ENCODE measurements at places on chromosomes 2 and 18.

GRCh38 chr2:170139276-170139967, 38.5 kb upstream of the MYO3B start:
- DNase-seq, result no peak

DNA sequence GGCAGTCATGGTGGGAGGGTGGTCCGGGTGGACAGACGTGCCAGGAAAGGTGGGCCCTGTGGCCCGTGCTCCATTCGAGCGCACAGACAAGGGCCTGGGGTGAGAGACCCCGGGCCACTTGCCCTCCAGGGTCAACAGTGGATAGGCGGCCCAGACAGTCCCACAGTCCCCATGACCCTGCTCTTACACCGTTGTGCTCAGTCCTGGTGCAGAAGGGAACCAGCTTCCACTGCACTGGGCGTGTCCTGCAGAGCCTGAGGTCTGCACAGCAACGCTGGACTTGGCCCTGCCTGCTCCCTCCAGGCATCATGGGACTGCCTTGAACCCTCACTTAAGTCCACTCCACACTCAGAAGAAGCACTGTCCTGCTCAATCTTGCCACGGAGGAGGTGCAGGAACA, 52.0 kb downstream of the PXDN start:
- DNase-seq, result no peak

DNA sequence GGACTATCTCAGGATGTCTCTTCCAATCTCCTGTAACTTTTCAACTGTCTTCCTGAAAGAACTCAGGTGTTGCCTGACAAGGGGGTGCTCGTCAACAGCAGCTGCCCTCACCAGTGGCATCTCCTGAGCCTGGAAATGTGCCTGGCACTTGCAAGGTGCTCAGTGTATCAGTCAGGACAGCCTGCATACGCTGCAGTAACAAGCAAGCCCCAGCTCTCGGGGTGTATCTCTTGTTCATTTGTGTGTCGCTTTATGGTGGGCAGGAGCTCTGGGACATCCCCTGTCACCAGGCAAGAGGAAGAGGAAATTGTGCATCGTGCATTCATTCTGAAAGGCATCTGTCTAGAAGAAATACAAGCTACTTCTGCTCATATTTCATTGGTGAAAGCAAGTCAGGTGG, 263.1 kb downstream of the DCDC2C start:
- DNase-seq, result no peak

DNA sequence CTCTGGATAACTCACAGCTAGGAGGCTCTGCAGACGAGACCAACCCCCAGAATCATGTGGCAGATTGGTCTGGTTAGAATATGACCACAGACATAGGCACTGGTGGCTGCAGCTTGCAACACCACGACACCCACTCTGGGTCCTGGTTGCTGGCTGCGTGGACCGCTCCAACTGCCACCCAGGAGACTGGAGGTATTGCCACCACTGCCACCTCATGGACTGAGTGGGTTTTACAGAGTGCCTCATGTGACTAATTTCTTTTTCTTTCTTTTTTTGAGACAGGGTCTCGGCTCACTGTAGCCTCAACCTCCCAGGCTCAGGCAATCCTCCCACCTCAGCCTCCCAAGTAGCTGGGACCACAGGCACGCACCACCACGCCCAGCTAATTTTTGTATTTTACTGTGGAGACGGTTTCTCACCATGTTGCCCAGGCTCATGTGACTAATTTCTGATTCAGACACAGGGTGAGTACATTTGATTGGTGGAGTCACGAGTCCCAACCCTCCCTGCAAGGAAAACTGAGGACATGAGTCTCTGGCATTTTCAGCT, 29.9 kb upstream of the NT5DC4 start:
- no peak for DNase-seq

DNA sequence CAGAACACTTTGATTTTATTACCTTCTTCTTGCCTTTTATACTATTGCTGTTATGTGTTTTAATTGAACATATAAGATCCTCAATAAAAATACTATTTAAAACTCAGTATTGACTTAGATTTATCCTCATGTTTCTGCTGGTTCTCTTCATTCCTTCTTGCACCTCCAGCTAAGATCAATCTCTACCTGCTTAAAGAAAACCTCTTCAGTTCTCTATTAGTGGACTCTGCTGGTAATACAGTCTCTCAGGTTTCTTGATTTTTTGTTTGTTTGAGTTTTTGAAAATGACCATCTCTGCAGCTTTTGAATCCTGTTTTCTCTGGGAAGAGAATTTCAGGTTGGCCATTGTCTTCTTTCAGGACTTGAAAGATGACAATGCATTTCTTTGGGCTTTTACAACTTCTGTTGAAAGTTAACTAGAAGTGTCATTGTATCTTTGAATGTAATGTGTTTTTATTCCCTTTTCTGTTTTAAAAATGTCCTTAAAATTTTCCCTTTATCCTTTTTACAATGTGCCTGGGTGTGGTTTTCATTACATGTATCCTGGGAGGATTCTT, 29.8 kb upstream of the TMEM131 start:
- DNase-seq, result no peak

- DNase-seq, result peak; percentile 49
These were observed 470.1 kb downstream of the TMX3 start for GRCh38 chr18:68244786-68245185.

- no peak for DNase-seq
These were observed 230.8 kb upstream of the LINC00305 start for GRCh38 chr18:64379662-64380061.

DNA sequence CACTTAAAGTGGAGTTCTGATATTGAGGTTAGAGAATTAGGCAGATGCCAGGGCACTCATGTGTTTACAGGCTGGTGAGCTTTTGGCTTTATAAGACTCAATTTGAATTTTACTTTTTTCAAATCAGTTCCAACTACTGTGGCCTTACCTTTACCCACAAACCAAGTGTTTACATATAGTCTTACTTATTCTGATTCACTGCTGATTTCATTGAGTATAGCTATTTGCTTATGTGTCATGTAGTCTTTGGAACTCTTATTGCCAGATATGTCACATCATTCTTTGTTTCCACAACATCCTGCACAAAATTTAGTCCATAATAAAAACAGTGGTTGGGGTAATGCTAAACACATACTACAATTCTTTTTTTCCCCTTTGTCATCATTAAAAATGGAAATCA, 96.5 kb downstream of the XIRP2 start:
- no peak for DNase-seq

DNA sequence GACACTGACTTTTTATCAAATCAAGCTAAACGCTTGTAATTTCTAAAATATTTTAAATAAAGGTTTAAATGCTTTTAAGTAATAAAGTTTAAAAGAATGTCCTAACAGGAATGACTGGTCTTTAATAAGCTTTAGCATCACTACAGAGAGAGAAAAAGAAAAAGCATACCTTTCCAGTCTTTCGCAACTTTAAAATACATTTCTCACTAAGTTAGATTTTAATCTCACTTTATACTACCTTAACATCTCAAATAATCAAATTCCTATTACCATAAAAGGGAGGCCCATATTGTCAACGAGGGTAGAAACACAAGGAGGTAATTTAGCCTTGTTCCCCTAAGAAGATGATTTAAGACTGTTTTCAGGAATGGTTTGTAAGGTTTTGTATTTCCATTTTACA, 80.7 kb downstream of the STRN start:
- DNase-seq, result no peak

DNA sequence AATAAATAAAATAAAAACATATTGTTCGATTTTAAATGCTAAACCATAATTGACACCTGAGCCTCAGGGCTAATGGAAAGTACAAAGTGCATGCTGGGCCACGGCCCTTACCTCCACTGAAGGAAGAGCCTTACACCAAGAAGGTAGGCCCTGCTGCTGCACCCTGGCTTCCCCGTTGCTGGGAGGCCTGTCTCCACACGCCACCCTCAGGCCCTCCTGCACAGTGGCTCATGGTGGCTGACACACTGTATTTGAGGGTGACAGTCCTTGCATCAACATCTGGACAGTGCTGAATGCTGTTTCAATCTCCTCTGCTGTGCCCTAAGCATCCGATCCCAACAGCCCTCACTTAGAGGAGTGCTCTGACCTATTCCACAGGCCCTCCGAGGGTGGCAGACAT, 39.3 kb upstream of the EDAR start:
- no peak for DNase-seq

DNA sequence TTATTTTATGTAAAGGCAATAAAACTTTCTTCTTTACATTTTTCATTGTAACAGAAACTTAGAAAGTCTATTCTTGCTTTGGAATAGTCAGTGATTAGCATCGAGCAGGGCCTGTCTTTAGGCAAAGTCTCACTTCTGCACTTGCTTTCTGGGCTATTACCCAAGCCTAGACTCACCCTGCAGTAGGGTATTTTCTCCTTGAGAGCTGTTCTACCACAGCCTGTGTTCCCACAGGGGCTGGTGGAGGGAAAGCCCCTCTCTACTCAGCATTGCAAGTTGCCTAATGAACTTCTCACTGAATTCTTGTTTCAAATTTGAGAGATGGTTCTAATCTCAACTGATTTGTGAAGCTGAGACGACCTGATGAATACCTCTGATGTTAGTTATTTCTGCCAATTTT, 111.7 kb upstream of the KLHL14 start:
- DNase-seq, result no peak

- no peak for DNase-seq
These were observed 11.5 kb upstream of the DIPK1C start for GRCh38 chr18:74468547-74469061.

- DNase-seq, result peak; percentile 28
These were observed 1.9 kb downstream of the PTMA start for GRCh38 chr2:231709981-231710798.

- peak; percentile 38 for DNase-seq
These were observed 54.8 kb upstream of the CREB1 start for GRCh38 chr2:207474863-207475485.

- no peak for DNase-seq
These were observed 40.2 kb upstream of the ZNF521 start for GRCh38 chr18:25392192-25392591.

- DNase-seq, result no peak
These were observed 191.2 kb upstream of the BCL2L11 start for GRCh38 chr2:110929528-110929927.

GRCh38 chr2:173574324-173575112, 219.8 kb downstream of the CDCA7 start:
- DNase-seq, result no peak

GRCh38 chr2:45898819-45899218, 247.3 kb downstream of the PRKCE start:
- DNase-seq, result no peak

GRCh38 chr2:155633887-155634570, 698.5 kb downstream of the NR4A2 start:
- DNase-seq, result no peak

DNA sequence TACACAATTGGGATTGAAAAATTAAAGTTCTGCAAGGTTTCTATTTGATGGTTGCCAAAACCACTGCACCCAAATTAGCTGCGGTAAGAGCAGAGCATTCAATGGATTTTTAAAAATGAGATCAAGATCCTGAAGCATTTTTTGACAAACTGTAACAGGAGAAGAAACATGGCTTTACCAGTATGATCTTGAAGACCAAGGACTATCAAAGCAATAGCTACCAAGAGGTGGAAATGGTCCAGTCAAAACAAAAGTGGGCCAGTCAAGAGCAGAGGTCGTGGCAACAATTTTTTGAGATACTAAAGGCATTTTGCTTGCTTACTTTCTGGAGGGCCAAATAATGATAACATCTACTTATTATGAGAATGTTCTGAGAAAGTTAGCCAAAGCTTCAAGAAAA, 186.8 kb downstream of the RDH14 start:
- no peak for DNase-seq

GRCh38 chr2:237315170-237315828, 98.7 kb downstream of the COL6A3 start:
- peak; percentile 35 for DNase-seq

DNA sequence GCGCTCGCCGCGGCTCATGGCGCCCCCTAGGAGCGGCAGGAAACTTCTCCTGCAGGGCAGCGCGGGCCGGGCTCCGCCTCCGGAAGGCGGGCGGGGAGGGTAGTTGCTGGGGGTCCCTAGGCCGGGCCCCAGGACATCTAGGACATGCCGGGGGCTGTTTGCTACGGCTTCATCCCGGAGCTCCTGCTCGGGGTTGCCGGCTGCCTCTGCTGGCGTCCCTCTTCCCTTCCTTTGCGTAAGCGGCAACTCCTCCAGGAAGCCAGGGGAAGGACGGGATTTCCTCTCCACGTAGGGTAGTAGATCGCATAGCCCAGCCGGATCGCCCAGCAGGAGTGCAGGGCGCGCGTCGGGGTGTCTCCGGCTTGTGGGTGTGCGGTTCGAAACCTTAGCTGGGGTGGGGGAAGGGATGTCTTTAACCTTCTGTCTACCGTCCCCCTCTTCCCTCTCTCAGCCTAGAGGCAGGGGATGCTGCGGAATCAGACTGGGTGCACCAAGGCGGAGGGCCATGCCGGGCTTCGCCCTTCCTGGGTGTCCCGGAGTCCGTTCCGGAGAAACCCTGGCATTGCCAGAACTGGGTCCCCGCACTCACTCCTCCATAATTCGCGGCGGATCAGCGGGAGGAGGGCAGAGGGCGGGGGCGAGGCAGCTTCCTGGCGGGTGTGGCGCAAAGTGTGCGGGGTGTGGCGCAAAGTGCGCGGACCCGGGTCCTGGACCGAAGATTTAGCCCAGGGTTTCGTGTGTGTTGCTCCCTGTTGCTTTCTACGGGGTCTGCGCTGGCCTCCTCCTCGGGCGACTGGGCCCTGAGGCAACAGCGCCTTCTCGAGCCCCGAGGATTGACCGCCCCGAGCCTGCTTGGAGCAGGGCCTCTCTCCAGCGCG, 12.2 kb upstream of the SKOR2 start:
- no peak for DNase-seq

- no peak for DNase-seq
These were observed 242.6 kb downstream of the PHLPP1 start for GRCh38 chr18:62957885-62958472.

GRCh38 chr2:231399046-231399852, 3.7 kb downstream of the B3GNT7 start:
- DNase-seq, result no peak

DNA sequence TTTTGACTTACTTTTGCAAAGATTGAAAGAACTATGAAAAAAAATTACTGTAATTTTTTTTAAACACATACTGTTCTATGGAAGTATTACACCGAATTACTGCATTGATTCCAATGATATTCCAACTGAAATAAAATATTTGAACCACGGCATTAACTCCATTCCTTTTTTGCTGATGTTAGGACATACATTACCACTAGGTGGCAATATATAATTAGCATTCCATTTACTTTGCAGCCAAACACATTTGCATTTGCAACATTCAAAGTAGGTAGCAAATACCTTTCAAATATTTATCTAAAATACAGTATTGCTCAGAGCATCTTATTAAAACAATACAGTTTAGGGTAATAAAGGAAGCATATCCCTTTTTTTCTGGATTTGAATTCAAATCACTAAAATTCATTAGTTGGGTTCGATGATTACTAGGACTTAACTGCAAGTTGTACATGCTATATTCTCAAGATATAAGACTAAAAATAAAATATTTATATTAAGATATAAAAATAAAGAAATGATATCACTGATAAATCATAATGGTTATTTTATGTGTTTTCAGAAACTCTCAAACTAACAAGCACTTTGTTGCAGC, 31.3 kb downstream of the LANCL1 start:
- peak; percentile 3 for DNase-seq

GRCh38 chr2:230975927-230976326, 20.0 kb upstream of the SPATA3 start:
- no peak for DNase-seq
